Activated CD4-positive, CD25-positive, alpha-beta regulatory T cell treated with anti-CD3 and anti-CD28 coated beads, Interleukin-2, amount 50 U/mL, for 16 hours (primary cell): ENCODE measurements at places on chromosomes 13 and 19.

- no peak for DNase-seq
Measured at GRCh38 chr13:96540670-96541069, 450.8 kb downstream of the HS6ST3 start.

DNA sequence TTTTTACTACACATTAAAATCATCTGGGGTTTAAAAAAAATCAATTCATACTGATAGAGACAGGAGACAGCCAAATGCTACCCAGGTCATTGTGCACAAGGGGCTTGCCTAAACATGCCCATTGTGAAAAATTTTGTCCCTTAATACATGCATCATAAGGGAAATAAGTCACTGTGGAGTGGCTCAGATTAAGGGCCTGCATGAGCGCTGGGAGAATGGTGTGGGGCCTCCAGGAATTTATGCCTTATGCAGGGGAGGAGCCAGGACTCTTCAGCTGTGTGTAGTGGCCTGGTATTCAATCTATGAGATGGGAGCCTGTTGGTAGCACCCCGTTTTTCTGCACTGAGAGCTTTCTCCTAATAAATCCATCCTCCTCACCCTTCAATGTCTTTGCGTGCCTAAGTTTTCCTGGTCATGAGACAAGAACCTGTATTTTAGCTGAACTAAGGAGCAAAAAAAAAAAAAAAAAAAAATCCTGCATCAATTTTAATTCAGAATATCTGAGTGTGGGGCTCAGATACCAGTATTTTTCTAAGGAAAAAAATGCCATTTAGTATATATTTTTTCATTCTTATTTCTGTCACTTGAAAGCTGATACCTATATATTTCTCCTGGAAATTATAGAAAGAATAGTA is 997.6 kb upstream of the ATXN8OS start:
- DNase-seq: no peak

GRCh38 chr13:80555796-80556678 is 215.1 kb upstream of the SPRY2 start:
- DNase-seq: no peak

GRCh38 chr19:38852231-38853044 is 2.7 kb upstream of the HNRNPL start:
- no peak for DNase-seq

DNA sequence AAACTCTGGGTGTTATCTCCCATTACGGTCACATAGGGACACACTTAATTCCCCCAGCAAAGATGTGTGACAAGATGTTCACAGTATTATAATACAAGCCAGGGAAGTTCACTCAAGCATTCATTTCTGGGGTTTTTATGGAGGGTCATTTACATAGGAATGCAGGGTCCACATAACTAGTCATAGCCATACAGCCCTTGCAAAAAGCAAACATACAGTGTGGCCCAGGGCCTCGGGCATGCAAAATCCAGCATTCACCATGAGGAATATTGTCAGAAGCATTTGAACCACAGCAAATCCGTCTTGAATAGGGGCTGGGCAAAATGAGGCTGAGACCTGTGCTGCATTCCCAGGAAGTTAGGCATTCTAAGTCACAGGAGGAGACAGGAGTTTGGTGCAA is 13.0 kb upstream of the ZNF460 start:
- no peak for DNase-seq

- DNase-seq: no peak
Measured at GRCh38 chr13:62450759-62451158, 1035.1 kb upstream of the PCDH20 start.

DNA sequence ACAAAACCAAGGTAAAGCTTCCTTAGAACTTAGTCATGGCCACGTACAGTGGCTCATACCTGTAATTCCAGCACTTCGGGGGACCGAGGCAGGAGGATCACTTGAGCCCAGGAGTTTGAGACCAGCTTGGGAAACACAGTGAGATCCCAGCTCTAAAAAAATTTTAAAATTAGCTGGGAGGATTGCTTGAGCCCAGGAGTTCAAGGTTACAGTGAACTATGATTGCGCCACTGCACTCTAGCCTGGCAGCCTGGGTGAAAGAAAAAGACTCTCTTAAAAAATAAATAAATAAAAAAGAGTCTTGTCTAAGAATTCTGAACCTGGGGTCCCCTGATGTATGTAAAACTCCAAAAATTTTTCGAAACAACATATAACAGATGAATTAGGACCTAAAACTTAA is 34.9 kb downstream of the N4BP2L2 start:
- no peak for DNase-seq

GRCh38 chr19:14545716-14546082 is 16.3 kb downstream of the TECR start:
- no peak for DNase-seq

DNA sequence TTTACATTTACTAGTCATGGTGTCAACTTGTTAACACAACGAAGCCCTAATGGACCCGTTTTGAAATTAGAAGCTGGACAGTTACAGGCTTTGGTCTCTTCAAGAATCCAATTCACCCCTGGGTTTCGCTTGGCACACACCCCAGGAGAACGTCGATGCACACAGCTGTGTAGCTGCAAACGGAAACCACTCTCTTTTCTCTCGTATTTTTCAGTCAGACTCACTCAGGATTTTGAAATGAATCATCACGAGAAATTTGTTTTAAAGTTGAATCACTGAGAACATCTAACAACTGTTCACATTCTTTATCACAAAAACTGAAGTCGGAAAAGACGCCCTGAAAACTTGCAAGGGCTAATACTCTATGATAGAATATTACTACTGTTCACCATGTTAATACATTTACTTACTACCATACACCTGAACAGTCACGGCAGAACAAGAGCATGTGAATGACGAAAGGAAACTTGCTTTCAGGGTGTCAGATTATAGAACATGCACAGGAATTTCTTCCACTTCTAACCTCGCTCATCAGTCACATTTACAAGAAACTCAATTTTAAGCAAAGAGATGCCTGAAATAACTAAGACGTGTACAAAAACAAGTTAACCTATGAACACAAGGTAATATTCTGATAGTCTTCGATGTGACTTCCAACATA is 4.7 kb downstream of the PNMA8A start:
- DNase-seq: no peak

DNA sequence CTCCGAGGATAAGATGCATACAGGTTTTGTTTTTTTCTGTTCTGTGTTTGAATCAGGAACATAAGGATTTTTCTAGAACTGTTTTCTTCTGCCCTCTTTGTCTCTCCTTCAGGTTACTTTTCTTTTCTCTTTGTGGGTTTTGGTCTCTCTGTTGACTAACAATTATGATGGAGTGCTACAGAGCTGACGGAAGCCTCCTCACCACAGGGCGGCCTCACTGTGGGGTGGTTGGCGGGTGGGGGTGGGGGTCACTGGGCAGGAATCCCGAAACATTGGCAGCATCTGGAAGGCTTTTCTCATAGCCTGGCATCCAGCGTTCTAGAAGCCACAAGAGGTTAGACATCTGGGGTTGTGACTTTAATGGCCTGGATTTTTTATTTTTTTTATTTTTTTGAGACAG is 12.0 kb upstream of the MATK start:
- no peak for DNase-seq

GRCh38 chr13:111512707-111513106 is 192.3 kb downstream of the TEX29 start:
- DNase-seq: no peak

DNA sequence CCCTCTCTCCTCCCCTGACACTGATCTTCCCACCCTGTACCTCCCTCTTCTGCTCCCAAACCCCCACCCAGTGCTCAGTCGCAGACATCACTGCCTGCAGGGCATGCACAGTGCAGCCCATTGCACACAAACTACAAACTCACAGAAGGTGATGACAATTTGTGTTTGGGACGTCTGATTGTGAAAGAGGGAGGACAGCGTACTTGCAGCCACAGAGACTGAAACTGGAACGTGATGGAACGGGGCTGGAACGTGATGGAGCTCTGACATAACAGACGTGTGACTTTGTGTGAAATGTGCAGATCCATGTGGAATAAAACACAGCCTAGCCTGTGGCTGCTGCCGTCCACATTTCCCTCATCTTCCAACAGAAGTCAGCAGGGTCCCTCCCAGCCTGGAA is 57.3 kb upstream of the CEACAM8 start:
- no peak for DNase-seq

- DNase-seq: no peak
Measured at GRCh38 chr13:78022164-78022877, 103.7 kb upstream of the EDNRB start.

GRCh38 chr13:98441056-98441676 is 135.7 kb downstream of the STK24 start:
- DNase-seq: no peak

DNA sequence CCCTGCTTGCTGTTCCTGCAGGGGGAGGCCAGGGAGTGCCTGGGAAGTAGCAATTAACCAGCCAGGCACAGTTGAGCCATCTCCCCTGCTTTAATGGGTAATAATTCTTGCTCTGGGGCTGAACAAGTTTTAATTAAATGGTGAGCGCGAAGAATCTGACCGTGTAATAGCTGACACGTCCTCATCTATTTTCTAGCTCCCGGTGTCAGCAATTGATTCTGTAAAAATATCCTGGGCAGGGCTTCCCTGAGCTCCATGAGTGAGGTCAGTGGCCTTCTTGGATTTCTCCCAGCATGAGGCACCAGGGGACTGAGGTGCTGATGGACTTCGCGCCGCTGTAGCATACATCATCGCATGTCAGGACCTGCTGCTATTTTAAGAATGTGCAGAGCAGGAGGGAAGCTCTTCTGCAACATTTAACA is 26.9 kb downstream of the SIPA1L3 start:
- DNase-seq: no peak

- DNase-seq: no peak
Measured at GRCh38 chr13:97275776-97276501, 53.8 kb downstream of the MBNL2 start.

DNA sequence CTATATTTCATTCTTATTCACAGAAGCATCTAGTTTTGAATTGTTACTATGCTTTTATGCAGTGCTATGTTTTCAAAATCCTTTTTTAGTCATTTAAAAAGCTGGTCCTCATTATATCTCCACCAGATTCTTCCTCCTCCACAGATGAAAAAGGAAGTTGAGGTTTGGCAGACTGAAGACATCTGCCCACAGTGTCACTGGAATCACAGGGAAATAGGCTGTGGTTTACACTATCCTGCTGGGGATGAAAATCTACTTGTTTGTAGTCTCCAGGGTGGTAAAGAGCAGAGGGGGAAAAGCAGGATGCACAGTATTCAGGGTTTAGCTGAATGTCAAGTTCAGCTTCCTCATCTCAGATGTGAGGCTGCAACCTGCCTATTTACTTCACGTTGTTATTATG is 351.2 kb downstream of the DNAJC15 start:
- DNase-seq: no peak

- DNase-seq: no peak
Measured at GRCh38 chr13:94333131-94333820, 146.2 kb downstream of the DCT start.

DNA sequence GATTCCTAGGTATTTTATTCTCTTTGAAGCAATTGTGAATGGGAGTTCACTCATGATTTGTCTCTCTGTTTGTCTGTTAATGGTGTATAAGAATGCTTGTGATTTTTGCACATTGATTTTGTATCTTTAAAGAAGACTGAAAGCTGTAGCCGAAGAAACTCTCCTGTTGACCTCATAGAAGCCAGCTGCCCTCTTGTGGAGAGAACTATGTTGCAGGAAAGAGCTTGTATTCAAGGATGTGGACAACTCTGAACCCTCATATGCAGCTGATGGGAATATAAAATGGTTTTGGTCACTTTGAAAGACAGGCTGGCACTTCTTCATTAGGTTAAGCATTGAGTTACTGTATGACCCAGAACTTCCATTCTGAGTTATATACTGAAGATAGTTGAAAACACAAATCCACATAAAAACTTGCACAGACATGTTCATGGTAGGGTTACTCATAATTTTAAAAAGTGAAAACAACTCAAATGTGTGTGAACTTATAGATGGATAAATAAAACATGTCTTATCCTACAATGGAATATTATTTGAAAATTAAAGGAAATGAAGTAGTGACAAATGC is 65.8 kb upstream of the SLITRK6 start:
- DNase-seq: no peak

GRCh38 chr13:38103851-38104250 is 234.3 kb upstream of the TRPC4 start:
- no peak for DNase-seq

- DNase-seq: no peak
Measured at GRCh38 chr13:45878966-45879365, 27.4 kb upstream of the SIAH3 start.

GRCh38 chr19:55209693-55210472 is 582 bp upstream of the PTPRH start:
- no peak for DNase-seq

DNA sequence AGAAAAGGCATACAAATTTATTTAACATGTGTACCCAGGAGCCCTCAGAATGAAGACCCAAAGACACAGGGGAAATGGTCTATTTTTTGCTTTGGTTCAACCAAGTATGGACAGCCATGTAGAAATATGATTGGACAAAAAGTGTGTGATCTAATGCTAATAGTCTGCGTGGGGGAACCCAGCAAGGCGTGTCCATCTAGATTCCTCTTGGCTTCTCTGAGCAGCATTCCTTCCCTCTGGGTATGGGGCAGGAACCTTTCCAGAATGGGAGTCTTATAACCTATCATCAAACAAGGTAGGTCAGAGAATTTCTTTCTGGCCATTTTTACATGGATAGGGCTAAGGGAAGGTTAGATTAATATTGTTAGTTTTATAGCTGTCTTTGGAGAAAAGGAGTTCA is 698.2 kb downstream of the FGF9 start:
- DNase-seq: no peak

DNA sequence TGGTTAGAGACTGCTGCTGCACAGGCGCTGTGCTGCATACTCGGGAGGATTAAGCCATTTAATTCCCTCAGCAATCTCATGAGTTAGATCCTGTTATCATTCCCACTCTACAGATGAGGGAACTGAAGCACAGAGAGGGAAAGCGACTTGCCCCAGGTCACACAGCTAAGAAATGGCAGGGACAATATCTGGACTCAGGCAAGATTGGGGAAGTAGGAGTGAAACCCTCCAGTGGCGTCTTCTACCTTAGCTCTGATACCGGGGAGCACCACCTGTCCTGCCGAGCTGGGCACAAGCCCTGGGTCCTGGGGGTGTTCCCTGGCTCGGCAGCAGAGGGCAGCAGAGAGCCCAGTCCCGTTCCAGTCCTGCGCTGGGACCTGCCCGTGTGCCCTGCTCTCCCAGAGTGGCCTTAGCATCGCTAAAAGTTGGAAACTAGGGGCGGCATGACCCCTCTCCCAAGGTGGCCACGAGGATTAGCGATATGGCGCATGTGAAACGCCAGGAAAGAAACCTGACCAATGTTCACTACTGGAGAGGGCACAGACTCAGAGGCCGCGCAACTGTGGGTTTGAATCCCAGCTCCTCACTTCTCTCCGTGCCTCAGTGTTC is 20.5 kb downstream of the CYTH2 start:
- DNase-seq: peak; percentile 40

- DNase-seq: no peak
Measured at GRCh38 chr19:7216373-7216902, 77.8 kb downstream of the INSR start.
